ENCODE measurements at places on chromosomes 12 and 14.
A peak's percentile ranks its signal among the peaks of the same experiment; 100 is the strongest.

- no peak for DNase-seq
These were observed 203.6 kb downstream of the NOVA1 start for GRCh38 chr14:26394150-26394810.

DNA sequence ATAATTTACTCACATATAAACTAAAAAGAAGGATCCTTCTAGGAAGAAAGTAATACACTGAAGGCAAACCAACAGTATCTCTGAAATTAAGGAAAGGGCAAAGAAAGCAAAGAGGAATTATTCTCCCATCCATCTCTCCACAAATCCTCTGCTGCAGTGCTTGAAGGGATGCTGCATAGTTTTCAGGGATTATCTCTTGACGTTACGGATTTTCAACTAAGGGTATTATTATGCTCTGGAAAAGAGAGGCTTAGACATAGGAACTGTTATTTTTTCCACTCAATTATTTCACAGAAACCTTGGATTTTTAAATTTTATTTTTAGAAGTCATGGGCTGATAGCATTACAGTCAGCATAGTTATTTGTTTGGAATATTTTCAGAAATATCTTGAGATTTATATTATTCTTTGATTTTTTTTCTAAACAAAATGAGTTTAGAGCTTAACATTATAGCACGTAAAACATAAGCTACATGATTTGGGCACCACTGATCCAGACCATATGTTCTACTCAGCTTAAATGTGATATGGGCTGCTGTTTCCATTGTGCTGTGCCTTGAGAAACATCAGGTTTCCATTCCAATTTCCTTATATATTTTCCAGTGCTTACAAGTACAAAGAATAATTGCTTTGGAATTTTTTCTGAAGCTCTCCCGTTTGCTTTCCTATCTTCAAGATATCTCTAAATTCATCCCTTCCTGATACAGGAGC lies 57.9 kb upstream of the DCN start:
- no peak for DNase-seq

DNA sequence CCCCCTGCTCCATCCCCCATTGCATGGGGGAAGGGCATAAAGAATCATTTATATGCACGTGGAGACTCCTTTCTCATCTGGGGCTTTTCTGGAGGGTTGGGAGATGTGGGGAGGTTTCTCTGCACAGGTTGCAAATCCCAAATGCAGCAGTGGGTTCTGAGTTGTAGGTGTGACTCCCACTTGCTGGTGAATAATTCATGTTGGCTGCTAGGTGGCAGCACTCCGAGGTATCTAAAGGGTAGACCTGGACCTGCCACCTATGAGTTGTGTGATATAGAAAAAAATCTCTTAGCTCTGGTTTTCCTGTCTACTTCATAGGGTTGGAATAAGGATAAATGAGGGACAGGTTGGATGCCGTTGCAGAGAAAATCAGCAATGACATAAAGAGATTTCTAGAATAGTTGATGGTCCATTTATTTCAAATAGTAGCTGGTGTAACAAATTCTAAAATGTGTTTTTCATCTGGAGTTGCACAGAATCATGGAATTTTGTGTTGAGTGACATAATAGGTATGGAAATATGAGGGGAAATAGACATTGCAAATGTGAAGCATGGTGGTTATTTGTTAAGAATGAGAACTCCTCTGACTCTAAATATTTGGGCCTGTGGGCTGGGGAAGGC lies 4.6 kb downstream of the MARCHF9 start:
- DNase-seq, result no peak

DNA sequence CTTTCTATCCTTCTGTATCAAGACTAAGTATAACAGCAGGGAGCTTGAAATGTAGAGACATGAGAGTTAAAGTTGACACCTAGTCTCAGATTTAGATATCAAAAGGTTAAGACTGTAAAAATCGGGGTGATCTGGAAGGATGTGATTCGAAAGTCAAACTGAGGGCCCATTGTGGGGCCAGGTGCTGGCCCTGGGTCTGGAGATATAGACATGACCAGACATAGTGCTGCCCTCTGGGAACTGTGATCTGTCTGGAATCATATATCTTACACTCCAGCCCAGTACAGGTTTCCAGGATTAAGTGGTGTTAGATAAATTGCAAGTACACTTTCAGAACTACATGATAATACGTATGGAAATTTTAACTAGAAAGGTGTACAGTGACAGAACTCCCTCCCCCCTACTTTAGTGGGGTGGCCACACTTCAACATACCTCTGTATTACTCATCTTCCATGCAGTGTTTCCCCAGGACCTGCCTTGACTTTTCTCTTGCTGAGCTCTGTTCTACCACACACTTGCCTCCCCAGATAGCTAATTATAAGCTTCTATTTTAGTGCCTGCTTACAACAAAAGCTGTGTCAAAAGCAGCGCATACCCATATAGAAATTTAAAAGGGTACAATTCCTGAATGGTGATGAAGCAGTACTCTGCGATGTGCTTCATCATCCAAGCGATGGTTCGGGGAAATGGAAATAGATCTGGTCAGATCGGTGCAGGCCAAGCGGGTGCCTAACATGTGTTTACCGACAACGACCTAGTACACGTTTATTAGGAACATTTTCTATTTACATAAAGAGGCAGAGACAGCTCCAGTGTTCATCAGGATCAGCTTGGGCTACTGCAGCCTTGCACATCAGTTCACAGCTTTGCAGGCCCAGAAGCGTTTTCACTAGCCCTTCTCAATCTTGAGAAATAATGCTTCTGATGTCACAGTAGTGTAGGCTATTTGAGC lies 68.7 kb downstream of the ARF6 start:
- DNase-seq, result no peak

- no peak for DNase-seq
These were observed 573.0 kb downstream of the FOXG1 start for GRCh38 chr14:29339494-29340172.

GRCh38 chr14:35385042-35385839 lies 19.3 kb downstream of the NFKBIA start:
- peak; percentile 60 for DNase-seq

DNA sequence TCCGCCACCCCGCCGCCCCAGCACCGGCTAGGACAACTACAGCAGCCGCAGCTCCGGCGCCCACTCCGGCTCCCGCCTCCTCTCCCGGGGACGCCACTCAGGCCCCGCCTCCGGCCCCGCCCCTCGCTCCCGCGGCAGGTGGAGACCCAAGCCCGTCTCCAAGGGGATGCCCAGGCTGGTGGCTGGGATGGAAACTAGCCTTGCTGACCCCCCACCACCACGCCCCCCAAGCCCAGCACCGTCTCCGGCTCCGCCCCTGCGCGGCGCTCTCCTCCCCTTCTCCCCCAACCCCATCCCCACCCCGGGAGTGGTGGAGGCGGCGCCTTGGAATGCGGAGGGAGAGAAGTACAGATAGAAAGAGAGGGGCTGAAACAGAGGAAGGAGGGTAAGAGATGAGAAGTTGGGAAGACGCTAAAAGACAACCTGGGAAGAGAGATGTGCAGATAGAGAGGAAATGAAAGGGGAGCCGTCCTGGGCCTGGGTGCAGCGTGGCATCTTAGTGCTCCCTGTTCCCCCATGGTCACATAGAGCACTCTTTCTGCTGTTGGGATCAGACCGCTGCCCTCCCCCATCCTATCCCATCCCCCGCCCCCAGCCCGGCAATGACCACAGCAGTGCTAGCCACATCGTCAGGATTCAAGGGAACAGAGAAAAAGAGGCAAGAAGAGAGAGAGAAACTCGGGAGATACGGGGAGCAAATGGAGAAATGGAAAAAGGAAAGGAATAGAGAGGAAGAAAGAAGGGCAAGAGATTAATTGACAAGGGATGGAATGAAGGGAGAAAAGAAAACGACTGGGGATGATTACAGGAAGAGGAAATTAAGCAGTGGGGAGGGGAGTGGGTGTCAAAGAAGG lies at the start of gene ITGA7:
ITGA7 (minus strand) TSS at position 64 of the 854 bp plus-strand sequence. CDS start 222 bp downstream, outside the sequence.
- DNase-seq, result peak; percentile 78

DNA sequence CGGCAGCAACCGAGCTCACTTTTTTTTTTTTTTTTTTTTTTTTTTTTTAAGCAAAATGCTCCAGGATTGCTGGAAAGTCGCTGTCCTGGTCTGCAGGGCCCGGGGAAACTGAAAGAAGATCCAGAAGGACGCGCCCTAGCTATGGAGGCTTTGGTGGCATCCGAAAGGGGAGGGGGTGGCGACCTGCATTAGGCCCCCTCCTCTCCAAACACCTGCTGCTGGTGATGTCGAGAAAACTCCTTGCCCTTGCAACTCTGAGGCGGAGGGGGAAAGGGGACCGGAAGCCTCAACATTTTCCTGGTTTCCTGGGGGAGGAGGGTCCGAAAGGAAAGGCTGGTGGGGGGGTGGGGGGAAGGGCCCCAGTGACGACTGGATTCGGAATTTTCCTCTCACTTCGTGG lies 421.1 kb downstream of the VRK1 start:
- DNase-seq, result no peak

- no peak for DNase-seq
These were observed 10.4 kb upstream of the ACVR1B start for GRCh38 chr12:51941011-51941581.

DNA sequence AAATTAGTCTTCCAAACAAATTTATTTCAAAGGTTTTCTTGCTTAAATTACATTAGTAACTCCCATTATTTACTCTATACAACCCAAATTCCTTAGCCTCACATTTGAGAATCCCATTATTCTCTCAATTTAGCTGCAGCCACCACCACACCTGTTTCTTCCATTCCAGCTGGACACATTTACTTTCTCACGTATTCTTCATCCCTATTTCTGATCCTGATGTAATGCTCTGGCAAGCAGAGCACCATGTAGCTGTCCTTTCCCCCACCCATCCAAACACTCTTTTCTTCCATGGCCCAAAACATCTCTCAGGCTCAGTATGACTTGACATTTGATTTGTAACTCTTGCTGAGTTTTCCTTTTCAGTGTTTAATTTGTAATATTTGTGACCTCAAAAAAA lies 240.2 kb upstream of the CLEC14A start:
- DNase-seq, result no peak

DNA sequence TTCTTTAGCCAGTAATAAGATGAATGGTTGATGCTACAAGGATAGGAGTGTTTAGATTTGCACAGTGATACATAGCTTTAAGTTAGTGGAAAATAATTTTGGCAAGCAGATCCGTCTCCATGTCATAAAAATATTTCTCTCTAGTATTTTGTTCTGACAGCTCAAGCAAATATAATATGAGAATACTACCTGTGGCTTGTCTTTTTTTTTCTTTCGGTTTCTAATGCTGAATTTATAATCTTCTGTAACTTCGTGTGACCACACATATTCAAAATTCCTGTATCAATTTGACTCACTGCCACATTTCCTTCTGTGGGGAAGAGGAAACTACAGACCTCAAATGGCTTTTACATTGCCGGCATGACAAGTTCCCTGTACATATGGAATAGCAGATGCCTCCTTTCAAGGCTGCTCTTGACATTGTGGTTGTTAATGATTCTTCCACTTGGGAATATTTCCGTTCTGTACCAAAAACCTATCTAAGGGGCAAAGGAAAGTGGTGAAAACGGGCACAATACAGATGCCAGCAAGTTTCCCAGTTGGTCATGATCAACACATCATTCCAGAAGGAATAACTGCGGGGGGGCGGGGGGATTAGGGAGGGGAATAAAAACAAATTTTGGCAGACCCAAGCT lies 103.6 kb upstream of the CCDC91 start:
- no peak for DNase-seq

DNA sequence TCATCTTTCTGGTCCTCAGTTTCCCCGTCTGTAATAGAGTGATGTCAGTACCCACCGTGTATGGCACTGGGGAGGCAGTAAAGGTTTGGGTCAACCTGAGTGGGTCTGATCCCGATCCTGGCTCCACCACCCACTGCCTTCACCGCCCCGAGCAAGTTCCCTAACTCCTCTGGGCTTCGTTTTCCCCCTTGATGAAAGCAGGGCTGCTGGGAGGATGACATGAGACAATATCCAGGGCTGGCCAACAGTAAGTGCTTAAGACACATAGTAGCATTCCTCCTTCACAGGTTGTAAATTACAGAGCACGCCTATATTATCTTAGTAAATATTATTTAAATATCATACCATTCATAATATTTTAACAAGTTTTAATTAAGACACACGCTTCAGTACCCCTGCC lies 595 bp downstream of the PLEK2 start:
- no peak for DNase-seq

DNA sequence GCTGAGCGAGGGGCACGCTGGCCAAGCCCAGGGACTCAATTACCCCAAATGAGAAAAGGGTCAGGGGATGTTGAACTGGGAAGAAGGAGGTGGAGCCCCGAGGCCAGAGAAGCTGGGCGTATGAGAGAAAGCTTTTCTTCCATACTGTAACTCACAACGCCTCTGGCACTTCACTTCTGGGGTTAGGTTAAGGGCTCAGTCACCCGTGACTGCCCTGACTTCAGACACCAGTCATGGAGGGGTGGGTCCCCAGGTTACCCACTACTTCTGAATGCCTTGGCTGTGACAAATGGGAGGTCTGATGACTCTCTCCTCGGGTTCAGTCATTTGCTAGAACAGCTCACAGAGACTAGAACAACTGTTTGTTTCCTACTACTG lies 5.5 kb upstream of the GPR132 start:
- DNase-seq, result no peak

- no peak for DNase-seq
These were observed 14.3 kb downstream of the JDP2 start for GRCh38 chr14:75442166-75442565.

- DNase-seq, result no peak
These were observed 117.9 kb downstream of the CAND1 start for GRCh38 chr12:67386869-67387565.

- DNase-seq, result no peak
These were observed 75.7 kb downstream of the DIP2B start for GRCh38 chr12:50580436-50580835.
